Sciatic nerve (tissue), 2 donors: ENCODE measurements at places on chromosomes 7 and 10.

- DNase-seq: no peak
Measured at GRCh38 chr10:62851442-62851841, 35.3 kb upstream of the EGR2 start.

DNA sequence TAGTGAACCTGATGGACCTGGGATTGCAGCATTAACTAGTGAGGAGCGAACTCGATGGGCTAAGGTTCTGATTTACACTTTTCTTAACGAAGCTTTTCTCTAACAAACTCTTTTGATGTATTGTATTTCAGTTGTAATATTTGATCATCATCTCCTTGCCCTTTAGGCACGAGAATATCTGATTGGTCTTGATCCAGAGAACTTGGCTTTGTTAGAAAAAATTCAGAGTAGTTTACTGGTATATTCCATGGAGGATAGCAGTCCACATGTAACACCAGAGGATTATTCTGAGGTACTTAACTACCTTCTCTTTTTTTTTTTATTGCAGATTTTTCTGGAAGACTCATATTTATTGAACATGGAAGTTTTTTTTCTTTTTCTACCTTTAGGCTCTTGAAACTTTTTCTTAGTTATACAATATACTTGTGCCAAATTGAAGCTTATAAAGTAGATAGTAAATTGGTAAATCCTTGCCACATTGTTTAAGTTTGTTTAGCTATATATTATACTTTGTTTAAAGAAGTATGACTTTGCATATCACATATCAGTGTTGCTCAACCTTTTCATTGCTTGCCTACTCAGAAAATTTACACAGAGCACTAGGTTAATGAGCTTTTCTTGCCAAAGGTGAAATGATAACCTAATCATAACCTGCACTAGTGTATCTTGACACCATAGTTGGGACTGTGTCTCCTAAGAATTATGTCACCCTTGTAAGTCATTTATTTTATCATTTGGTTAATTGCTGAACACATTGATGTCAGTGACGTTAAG is 30.4 kb downstream of the CROT start:
- no peak for DNase-seq

DNA sequence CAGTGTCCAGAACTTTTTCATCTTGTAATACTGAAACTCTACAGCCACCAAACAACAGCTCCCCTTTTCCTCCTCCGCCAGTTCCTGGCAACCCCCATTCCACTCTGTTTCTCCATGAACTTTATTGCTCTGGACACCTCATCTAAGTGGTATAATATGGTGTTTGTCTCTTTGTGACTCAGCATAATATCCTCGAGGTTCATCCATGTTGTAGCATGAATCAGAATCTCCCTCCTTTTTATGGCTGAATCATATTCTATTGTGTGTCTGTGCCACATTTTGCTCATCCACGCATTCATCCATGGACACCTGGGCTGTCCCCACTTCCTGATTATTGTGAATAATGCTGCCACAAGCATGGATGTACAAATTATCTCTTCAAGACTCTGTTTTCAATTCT is 124.4 kb upstream of the FGFR2 start:
- DNase-seq: no peak

DNA sequence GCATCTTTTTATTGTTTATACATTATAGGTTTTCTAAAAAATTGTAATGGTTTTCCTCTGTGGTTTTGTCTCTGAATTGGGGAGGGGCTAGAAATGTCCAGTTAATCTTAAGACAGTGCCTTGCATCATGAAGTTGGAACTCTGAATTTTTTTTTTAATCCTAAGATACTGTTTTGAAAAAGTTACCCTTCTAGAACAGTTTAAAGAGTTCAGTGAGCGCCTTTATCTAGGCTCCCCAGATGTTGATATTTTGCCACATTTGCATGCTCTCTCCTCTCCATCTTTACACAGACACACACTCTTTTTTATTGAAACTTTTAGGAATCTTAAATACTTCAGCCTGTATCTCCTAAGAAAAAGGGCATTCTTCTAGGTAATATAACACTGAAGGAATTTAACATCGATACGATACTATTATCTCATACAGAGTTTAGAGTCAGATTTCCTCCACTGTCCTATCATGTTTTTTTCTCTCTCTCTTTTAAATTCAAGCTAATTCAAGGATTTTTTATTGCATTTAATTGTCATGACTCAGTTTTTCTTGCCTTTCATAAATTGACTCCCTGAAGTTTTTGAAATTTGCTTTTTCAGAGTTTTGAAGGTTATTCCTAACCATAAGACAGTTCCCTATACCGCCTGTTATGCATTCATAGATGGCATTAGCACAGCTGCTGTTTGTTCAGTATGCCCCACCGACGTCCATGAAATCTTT is 31.5 kb downstream of the PRKAR2B start:
- no peak for DNase-seq

- no peak for DNase-seq
Measured at GRCh38 chr7:34187798-34188307, 282.5 kb downstream of the BMPER start.

DNA sequence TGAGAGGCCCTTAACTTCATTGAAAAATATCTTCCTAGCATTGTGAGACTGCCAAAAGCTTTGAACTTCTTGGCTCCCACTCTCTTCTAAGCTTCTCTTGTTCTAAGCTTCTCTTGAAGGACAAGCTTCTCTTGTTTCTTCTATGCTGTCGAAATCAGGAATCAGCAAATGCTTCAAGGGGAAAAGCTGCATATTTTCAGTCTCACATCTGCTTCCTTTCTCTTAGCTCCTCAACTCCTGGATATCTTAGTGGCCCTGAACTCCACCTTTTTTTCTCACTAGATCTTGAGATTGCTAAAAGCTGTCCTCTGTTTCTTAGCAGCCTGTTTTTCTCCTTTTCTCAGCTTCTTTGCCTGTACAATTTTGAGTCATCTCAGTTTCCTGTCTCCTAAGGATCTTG is 73.0 kb downstream of the NEUROD6 start:
- DNase-seq: no peak

- no peak for DNase-seq
Measured at GRCh38 chr7:43937444-43937843, 11.2 kb downstream of the UBE2D4 start.

DNA sequence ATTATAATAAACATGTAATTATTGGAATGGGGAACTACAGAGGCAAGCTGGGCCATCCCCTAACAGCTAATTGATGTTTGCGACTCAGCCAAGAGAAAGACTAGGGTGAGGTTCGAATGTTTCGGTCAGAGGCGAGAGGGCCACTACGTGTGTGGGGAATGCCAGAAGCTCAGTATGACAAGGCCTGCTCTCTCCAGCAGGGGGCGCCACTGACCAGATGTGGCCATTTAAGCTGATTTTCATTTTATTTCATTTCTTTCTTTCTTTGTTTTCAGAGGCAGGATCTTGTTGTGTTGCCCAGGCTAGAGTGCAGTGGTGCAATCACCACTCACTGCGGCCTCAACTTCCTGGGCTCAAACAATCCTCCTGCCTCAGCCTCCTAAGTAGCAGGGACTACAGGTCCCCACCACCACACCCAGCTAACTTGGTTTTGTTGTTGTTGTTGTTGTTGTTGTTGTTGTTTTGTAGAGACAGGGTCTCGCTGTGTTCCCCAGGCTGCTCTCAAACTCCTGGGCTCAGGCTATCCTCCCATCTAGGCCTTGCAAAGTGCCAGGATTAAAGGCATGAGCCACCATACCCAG is 38.1 kb downstream of the TMEM130 start:
- no peak for DNase-seq

- DNase-seq: no peak
Measured at GRCh38 chr10:29140991-29141390, 147.9 kb upstream of the LYZL1 start.

DNA sequence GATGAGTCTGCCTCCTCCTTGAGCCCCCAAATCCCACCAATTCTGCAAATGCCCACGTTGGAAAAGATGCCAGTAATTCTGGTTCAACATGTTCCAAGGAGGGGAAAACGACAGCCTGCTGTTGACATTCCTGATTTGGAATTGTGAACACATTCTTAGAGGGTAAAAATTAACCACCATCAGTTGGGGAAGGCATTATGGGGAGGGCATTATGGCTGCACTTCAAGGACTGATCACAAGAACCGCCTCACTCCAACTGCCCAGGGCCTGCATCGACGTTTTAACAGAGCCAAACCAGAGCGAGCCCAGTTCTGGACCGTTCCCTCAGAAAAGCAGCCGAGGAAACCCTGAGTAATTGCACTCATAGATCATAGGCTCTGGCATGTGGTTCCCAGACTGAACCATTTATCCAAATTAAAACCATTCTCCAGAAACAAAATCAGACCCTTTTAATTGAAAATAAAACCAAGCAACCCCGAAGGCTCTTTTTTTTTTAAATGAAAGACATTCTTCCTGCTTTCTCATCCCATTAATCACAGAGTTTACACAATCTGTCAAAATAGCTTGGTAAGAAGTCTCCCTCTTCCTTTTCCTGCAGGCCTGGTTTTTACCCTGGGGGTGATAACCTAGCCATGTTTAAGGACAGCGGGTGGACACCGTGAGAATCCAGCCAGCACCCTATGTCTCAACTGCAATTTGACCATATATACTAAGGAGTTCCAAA is 8.0 kb downstream of the TNS3 start:
- DNase-seq: no peak

GRCh38 chr10:88158526-88159122 is 295.2 kb downstream of the PTEN start:
- no peak for DNase-seq

DNA sequence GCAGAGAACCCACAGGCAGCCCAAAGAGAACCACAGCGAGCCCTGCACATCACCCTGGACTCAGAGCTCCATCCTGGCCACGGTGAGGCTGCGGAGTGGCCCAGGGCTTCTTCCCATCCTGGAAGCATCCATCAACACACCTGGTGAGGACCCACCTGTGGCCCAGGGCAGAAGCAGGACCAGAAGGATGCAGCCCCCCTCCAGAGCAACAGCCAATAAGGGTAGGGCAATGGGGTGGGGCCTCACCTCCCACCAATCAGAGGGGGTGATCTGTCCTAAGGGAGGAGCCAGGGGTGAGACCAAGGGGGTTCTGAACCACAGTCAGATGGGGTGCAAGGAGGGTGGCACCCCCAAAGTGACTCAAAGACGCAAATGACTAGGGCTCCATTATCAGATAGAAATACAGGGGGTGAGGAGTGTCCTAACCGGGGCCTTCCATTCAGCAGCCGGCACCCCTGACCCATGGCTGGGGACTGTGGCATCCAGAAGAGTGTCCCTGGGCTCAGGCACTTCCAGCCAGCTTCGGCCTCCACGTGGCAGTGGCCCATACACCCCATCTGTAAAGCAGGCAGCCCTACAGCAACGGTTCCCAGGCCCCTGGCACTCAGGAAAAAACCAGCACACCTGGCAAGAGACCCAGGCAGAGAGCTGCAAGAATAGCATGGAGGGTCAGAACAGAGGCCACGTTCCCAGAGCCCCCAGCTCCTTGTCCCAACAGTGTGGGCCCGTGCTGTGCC is 36.9 kb downstream of the STK32C start:
- DNase-seq: no peak

GRCh38 chr7:83153419-83153818 is 9.3 kb downstream of the PCLO start:
- DNase-seq: no peak

GRCh38 chr7:16422103-16422435 is 731 bp upstream of the CRPPA start:
- DNase-seq: no peak

- DNase-seq: no peak
Measured at GRCh38 chr10:45410807-45411606, 37.0 kb downstream of the ALOX5 start.

DNA sequence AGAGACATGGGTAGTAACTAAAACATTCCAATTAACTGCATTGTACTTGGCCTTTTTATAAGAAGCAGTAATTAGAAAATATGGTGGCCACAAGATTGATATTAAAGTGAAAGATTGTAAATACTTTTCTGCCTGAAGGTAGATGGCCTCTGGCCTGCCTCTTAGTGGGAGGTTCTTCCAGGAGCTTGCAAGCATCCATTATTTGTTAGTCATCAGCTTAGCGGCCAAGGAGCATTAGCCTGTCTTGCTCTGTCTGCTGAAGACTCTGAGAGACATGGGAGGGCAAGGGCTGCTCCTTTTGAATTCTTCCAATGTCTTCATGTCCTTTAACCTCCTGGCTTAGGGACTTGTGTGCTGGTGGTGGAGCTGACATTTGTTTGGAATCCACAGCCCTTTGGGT is 80.4 kb downstream of the TCF7L2 start:
- DNase-seq: no peak

DNA sequence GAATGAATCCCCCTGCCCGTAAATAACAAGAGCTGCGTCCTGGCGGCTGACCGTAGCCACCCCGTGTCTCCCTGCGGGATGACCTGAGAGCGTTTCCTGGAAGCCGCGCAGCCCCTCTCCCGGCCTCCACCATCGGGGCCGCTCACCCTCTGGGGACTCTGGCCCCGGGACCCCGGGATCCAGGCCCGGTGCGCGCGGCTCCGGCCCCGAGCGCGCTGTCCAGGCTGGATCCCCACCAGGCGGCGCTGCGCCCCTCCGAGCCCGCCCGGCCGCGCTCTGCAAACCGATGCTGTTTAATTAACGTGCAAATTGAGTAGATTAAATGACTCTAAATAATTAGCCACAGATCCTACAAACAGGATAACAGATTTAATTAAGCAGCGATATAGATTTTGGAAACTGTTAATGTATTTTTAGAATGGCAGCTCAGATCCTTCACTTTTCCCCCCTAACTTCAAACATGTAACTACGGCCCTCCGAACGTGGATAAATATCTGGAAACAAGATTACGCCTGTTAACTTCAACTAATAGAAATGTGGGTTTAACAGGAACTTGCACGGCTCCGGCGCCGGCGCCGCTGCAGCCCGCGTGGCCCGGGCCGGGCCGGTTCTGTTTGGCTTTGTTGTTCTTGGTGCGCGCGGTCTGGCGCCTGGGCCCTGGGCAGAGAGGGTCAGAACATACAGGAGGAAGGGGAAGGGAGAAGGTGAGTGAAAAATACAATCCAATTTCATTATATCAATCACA is 7.1 kb upstream of the UNCX start:
- DNase-seq: no peak

GRCh38 chr10:30534465-30535144 is 94.9 kb downstream of the LYZL2 start:
- peak; percentile 82 for DNase-seq

DNA sequence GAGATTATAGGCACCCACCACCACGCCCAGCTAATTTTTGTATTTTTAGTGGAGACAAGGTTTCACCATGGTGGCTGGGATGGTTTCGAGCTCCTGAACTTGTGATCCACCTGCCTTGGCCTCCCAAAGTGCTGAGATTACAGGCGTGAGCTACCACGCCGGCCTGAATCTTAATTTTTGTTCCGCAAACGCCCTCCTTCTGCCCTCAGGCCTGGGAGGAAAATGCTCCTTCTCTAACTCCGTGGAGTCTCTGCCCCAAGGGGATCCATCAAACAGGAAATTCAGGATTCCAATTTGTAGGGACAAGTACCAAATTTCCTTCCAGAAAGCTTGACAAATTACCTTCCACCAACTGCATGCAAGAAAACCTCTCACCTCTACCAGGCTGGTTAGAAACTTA is 43.2 kb downstream of the RBAK start:
- no peak for DNase-seq

- DNase-seq: no peak
Measured at GRCh38 chr7:19920705-19921104, 147.3 kb upstream of the TMEM196 start.

DNA sequence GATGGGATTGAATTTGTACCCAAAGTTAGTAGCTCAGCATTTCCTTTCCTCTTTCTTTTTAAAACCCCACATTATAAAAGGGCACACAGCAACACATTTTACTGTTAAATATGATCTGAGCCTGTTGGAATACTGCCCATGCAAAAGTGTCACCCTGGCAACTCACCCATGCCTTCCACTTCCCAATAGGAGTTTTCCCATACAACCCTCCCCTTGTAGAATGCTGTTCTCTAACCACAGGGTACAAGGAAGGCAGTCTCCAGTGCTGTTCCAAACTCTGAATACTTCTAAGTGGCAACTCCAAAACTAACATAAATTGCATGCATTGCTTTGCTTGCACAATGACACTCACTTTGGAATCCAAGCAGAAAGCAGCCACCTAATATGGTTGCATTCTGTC is 60.8 kb downstream of the NRCAM start:
- DNase-seq: no peak
